Memory B cell (primary cell): ENCODE measurements at places on chromosomes 7 and 10.
A peak's percentile ranks its signal among the peaks of the same experiment; 100 is the strongest.

DNA sequence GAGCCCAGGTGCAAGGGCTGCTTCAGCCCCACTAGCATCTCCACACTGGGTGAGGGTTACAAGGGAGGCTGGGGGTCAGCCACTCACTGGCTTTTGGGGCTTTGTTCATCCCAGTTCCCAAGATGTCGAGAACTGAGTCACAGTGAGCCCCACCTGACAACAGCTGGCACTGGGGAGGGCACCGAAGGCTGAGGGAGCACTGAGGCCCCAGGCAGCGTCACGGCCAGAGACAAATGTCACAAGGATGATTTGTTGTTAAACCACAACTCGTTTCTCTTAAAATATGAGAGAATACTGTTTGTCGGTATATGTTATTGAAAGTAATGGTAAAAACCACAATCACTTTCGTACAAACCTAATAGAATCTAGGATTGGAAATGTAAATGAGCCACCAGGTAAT is 219.9 kb downstream of the CELF2 start:
- no peak for DNase-seq

DNA sequence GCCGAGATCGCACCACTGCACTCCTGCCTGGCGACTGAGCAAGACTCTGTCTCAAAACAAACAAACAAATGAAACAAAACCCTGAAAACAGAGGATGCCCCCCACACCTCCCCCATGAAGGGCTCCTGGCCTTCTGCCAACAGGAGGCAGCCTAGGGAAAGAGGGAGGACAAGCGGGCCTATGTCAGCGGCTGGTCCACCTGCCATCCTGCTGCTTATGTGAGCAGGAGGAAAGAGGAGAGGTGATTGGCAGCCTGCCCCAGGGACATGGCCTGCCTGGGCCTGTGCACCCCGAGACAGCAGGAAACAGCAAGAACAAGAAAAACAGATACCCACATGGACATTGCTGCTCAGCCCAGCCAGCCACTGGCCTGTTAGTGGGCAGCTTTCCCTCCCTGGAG is 9.1 kb upstream of the ZNF316 start:
- no peak for DNase-seq

GRCh38 chr7:66185680-66186187 is 19.4 kb upstream of the TPST1 start:
- no peak for DNase-seq

DNA sequence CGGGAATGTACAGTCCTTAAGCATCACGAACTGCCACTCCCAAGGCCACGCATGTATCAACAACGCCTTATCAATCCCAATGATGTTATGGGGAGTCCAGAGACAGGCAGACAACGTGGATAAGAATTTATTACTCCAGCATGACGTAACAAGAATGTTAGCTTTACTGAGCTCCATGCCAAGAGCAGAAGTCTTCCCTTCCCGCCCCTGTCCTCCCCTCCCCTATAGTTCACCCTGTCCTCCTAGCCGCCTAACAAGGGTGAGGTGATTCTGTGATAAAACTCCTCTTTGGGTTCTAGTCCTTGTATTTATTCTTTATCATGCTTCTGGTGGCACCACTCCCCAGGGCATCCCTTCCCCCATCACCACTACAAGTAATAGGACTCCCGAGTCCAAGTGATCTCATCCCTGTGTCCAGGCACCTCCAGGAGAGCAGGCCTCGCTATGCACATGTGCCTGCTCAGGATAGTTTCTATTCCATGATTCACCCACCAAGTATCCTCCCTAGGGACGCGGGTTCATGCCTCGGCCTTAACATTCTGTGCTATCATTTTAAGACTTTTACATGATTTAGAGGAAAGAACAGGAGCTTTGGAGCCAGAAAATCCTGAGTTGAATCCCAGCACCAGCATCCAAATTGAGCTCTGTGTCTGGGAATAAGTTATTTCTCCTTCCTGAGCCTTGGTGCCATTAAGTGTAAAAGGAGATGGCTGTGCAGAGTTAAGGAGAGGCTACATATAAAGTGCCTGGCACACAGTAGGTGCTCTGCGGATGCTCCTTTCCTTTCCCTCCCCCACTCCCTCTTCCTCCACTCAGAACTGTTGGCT is 15.4 kb downstream of the GSDME start:
- DNase-seq = no peak

DNA sequence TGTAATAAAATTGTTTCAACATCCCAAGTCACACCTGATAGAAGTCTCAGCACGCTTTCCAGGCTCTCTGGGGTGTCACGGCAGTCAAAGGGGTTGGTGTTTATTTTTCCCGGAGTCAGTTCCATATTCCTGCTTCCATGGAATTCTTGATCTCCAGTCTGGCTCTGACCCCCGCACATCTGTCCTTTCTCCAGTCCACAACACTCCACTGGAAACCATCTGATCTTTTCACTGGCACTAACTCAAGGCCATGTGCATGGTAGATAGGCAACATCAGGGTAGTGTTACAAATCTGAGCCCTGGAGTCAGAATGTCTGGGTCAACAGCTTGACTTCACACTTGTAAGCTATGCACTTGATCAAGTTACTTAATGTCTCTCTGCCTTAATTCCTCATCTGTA is 176.2 kb downstream of the WDR11 start:
- no peak for DNase-seq

GRCh38 chr7:65827366-65827765 is 45.5 kb upstream of the VKORC1L1 start:
- no peak for DNase-seq

GRCh38 chr7:32163141-32163806 is 93.1 kb upstream of the PDE1C start:
- DNase-seq = no peak

- DNase-seq = no peak
Observed at GRCh38 chr10:13743101-13743693, 156.4 kb downstream of the PRPF18 start.

GRCh38 chr10:47404446-47404845 is 20.4 kb upstream of the ZNF488 start:
- DNase-seq = no peak

DNA sequence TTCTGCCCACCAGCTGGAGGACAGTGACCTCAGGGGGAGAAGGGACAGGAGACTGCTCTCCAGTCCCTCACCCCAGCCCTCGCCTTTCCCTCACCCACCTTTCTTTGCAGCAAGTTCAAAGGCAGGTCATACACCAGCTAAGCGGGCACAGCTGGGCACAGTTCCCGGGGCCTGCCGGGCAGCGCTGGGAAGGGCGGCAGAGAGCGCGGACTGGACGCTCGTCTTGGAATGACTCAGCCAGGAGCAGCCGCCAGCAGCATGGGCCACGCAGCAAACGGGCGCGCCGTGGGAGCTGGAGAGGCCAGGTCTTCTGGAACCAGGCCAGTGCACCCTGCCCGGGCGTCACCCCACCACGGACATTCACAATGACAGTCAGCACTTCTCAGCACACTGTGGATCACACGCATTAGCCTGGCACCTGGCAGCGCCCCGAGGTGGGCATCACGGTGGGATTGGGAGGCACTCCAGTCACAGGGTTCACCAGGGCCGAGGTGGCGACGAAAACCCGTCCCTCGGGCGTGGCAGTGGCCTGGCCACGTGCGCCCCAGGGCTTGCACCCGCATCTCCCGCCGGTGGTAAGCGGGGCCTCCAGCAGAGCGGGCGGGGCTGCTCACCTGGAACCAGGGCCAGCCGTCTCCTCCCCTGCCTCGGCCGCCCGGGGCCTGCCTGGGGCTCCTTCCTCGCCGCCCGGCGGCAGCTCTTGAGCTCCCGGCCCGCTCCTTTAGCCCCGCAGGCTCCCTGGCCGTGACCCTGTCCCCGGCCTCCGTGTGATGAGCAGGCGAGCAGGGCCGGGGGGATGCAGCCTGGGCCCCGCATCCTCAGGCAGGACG is 29.0 kb upstream of the WDFY4 start:
- peak; percentile 69 for DNase-seq

DNA sequence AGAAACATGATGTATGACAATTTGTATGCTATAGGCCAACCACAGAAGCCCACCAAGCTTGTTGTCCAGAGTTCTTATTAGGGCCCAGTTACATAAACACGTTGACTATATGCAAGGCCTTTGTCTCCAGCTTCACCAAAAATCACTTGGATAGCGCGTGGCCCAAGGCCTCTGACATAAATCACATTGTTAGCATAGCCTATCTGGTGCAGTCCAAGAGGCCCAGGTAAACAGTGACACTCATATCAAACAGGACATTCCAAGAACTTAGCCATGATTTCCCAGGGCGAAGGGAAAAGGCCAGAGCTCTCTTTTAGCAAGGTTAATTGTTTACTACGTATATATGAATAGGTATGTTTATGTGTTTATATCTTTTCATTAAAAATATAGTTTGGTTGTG is 337.2 kb upstream of the CELF2 start:
- DNase-seq = no peak

DNA sequence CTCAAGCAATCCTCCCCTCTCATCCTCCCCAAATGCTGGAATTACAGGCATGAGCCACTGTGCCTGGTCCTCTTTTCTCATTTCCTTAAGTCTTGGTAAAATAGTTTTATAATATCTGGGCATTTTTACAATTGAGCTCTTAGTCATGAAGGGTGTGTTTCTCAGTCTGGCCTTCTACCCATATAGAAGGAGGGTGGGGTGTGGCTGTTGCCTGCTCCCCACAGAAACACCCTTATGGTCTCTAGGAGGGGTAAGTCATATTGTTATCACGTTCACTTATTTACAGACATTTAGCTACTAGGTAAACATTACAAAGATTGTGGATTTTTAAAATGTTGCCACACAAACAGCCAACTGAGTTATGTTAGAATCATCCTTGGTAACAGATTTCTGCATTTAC is 6.7 kb upstream of the OTUD1 start:
- no peak for DNase-seq

- DNase-seq = no peak
Observed at GRCh38 chr7:73892003-73892999, 31.3 kb downstream of the TMEM270 start.
